Activated naive CD4-positive, alpha-beta T cell (primary cell): ENCODE measurements at places on chromosomes 2 and 18.

DNA sequence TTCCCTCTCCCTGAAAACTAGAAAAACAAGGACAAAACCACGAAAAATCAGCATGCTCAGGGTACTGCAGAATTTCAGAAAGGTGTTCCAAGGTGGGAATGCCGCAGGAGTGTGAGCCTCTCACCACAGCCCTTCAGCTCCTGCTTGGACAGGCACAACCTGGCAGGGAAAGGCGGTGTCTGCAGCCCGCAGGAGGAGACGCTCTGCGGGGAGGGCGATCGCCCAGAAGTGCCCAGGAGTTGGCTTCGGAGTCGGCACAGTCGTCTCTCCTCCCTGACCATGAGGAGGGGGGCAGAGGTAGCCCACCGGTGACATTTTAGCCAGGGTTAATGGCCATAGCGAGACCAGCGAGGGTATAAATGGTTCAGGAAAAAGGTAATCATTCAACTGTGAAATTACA, 57.2 kb downstream of the TMEM18 start:
- DNase-seq: no peak

DNA sequence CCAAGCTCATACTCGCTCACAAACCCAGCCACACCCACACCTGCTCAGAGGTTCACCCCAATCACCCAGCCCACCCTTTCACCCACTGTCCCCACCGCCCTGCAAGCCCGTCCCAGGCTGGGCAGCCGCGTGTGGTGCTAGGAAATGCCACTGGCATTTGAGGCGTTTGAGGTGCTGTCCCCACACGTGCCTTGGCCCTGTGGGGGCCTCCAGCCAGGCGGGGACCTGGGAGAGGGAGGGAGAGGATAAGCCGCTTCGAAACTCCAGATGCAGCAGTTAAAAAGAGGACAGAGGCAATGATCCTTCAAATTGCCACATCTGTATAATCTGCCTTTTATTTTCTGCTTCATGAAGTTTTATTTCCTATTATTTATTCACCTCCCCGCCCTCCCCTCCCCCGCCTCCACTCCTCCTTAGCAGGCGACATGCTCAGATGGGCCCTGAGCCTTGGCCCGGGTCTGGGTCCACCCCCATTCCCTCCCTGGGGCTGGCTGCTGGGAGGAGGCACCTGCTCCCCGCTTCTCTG, 35.9 kb downstream of the PSD4 start:
- no peak for DNase-seq

- no peak for DNase-seq
Observed at GRCh38 chr2:164388511-164388910, 232.8 kb downstream of the GRB14 start.

DNA sequence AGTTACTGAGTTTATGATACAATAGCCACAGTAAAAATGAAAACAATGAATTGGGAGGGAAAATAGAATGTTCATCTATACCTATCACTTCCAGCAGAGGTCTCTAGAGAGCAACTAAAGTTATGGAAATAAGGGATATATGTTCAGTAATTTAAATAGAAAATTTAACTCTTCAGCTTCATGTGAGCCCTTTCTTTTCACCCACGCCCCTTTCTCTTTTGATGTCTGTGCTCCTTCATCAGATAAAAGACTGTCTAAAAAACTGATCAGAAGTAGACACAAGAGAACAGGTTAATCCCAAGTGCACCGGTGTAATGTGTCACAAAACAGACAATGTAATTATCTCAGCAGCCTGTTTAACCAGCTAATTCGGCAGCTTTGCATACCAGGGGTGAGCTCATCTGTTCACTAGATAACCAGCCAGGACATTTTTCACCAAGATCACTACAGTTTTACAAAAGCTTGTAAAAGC, 238.5 kb upstream of the ERBB4 start:
- DNase-seq: no peak

- DNase-seq: no peak
Observed at GRCh38 chr2:192140236-192140839, 54.4 kb downstream of the TMEFF2 start.

DNA sequence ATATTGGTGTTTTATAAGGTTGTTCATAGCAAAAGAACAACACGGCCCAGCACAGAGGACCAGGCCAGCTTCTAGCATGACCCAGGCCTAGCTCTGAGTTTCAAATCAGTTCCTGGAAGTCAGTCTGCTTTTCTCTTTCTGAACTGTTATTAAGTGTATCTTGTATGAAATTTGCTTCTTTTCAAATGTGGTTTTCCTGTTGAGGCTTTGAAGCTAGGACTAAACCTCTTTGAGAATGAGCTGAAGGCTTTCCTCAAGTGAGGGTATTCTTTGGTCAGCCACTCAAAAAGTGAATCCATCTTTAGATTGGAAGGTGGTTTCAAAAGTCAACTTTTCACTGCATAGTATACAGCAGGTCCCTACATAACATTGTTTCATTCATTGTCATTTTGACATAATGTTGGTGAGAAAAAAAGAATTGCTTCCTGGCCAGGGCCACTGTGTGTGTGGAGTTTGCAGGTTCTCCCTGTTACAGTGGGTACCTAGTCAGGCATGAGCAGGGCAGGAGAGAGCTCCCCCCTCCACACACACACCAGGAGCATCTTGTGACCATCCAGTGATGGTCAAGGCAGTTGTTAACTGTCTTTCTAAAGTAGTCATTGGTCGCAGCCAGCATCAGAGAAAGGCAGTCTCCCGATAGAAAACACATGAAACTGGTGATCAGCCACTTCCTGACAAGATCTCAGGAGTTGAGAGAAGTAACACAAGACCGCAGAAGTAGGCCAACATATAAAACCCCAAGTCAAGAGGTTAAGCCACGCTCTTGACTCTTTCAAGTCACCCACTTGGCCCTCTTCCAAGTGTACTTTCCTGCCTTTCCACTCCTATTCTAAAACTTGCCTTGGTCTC, 6.7 kb upstream of the ACAA2 start:
- DNase-seq: no peak

GRCh38 chr18:50656841-50657470, 97.1 kb downstream of the MAPK4 start:
- no peak for DNase-seq

GRCh38 chr2:199258291-199258690, 199.4 kb downstream of the SATB2 start:
- DNase-seq: no peak

GRCh38 chr2:209334188-209335017, 89.4 kb upstream of the MAP2 start:
- no peak for DNase-seq

GRCh38 chr2:111188681-111189080, 68.0 kb downstream of the BCL2L11 start:
- no peak for DNase-seq

- DNase-seq: no peak
Observed at GRCh38 chr18:60149316-60149715, 223.3 kb downstream of the MC4R start.

DNA sequence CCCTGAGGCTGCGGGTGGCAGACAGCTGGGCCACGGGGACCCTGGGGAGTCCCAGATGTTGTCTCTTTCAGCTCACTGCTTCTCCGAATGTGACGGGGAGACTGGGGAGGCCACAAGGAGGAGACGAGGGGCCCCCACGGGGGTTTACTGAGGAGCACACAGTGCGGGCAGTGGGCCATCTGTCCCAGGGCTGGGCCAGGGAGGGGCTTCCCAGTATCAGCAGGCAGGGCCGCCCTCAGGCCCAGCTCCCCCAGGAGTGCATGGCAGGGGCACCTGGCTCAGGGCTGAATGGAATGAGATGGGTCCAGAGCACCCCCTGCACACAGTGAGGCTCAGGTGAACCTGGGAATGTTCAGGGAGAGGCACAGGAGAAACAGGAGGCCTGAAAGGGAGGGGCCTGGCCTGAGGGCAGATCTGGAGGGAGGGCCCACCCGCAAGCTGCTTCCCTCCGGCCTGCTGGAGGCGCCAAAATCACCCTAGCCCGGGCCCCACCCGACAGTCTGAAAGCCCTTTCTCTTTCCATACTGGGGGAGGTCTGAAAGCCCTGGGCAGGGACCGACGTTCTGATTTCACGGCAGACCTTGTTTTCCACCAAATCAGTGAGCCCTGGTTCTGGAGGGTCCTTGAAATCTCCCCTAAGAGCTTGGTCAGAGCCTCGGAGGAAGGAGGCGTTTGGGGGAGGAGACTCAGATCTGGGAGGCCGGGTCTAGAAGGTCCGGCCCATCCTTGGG, 35.5 kb upstream of the PTMA start:
- DNase-seq: no peak

DNA sequence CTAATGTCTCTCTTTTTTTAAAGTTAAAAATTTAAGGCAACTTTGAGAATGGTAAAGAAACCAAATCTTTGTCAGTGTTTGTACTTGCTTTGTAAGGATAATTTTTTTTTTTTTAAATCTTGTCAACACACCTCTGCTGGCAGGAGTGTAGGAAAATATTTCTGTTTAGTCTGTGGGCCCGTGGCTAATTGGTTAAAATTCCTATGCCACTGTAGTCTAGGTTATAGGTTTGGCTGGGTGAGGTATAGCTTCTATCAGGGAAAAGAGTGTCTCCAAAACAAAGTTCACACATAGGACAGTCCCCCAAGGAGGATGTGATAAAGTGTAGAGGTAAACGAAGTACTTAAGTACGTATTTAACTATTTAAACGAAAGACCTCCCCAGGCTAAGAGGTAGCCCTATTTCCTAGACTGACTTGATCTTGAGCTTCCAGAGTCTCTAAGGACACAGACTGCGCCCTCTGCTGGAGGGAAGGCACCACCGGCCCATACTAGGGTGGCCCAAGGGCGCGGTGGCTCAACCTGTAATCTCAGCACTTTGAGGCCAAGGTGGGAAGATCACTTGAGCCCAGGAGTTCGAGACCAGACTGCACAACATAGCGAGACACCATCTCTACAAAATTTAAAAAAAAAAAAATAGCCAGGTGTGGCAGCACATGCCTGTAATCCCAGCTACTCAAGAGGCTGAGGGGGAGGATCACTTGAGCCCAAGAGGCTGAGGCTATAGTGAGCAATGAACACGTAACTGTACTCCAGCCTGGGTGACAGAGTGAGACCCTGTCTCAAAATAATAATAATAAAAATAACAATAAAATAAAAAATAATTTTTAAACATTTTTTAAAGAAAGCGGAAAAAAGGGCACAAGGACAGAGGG, 8.9 kb downstream of the TEX44 start:
- DNase-seq: peak; percentile 56
